ENCODE measurements at places on chromosomes 1 and 21.

DNA sequence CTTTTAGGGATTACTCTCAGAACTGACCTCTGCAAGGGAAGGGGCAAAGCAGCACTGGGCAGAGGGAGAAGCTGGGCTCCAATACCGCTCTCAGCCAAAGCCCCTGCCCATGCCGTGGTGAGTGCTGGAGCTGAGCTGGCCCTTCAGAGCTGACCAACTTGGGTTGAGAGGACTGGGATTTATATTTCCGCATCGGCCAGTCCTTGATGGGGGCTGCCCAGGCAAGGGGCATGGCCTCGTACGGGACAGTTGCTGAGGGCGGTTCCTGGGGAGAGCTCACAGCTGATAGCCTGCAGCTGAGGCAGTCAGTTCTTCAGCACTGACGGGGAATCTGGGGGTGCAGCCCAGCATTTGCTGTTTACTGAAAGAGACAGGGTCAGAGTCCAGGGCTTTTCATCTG is 8.0 kb downstream of the HUNK start:
- no peak for DNase-seq

DNA sequence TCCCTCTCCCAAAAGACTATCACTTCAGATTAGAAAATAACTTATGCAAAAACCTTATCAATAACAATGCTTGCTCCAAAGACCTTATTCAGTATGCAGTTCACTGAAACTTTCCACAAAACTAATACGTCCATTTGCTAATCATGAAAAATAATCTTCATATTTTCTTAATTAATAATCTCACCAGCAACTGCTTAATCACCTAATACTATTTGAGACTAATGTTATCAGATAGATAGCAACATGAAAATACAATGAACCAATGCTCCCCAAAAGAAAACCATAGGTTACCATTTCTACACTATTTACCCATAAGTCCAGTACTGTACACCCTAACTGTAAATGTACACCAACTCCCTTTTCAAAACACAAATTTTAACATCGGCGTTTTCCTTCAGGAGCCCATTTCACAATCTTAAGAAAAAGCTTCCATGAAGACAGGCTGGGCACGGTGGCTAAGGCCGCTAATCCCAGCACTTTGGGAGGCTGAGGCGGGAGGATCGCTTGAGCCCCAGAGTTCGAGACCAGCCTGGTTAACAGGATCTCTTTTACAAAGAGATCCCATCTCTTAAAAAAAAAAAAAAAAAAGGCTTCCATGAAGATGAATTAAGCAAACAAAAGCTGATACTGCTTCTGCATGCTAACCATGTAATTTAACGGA is 1.7 kb downstream of the GNB1 start:
- no peak for DNase-seq

- DNase-seq, result peak; percentile 31
These were observed 11.2 kb upstream of the FMOD start for GRCh38 chr1:203361945-203362719.

GRCh38 chr1:150186789-150187559 is 37.3 kb downstream of the PLEKHO1 start:
- DNase-seq, result peak; percentile 46

DNA sequence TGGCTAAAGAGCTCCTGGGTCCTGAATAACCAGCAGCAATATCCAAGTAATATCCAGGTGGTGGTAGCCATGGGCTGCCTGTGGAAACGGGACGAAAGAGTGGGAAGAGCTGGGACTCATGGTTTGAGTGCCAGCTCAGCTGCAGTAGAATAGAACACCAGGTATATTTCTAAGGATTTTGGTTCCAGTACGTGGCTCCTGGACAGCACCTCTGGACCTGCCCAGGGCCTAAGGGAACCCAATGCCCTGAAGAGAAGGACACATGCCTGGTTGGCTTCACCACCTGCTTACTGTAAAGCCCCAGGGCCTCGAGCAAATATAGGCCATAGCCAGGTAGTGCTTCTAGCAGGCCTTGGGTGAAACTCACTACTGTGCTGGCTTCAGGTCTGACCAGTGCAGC is 566.7 kb downstream of the KIF26B start:
- DNase-seq, result no peak

GRCh38 chr1:99115231-99115630 is 110.6 kb upstream of the PLPPR5 start:
- no peak for DNase-seq

- DNase-seq, result no peak
These were observed 20.6 kb upstream of the RSPO1 start for GRCh38 chr1:37655274-37655673.
